ENCODE measurements at places on chromosomes 2 and 18.

DNA sequence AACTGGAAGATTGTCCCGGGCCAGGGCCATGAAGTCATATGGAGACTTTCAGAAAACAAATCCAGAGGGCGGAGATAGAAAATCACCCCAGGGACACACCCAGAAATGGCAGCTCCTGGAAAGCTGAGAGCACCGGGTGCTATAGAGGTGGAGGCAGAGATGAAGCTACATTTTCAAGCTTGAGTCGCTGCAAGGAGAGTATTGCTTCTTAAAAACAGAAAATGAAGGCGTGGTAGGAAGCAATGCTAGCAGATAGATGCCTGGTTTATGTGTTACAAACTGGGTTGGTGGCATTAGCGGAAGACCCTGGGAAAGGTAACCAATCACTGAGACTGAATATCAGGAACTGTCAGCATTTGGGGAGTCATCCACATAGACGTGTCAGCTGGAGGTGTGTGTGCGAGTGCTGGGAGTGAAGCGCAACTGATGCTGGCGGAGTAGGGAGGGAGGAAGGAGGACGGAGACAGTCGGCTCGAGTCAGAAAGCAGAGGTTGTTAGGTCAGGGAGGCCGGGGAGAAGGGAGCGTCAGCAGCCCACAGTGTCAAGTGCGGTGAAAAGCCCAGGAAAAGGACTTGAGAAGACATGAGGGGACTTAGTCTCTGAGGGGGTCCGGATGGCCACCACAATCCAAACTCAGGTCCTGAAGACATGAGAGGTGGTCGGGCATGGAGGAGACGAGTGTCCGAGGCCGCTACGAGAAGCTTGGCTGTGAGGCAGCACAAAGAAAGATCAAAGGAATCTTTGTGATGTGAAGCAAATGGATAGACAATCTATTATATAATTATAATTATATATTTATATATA is 45.4 kb downstream of the C18orf63 start:
- DNase-seq: peak; percentile 22

GRCh38 chr2:67135208-67135607 is 261.9 kb upstream of the ETAA1 start:
- DNase-seq: no peak

DNA sequence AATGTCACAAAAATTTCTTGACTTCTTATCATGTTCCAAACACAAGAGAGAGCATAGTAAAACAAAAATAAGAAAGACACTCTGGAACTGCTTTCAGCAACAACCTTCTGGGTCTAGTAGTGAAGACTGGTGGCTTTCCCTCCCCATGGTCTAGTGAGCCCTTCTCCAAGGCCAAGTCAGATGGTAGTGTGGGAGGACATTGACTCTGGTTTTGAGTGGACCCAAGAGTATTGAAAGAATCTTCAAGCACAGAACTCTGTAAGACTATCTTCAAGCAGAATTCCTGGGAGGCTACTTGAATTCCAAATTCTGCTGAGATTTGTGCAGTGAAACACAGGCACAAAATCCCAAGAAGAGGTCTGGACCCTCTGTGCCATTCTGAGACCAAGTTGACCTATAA is 21.1 kb downstream of the ANTXR1 start:
- no peak for DNase-seq

GRCh38 chr2:233422649-233423551 is 68.6 kb downstream of the DGKD start:
- no peak for DNase-seq

GRCh38 chr2:23388294-23388693 is 3.3 kb downstream of the KLHL29 start:
- DNase-seq: no peak

- DNase-seq: no peak
Observed at GRCh38 chr2:151119374-151119773, 142.3 kb downstream of the RBM43 start.

GRCh38 chr18:31101183-31102024 is 817 bp downstream of the DSC2 start:
- peak; percentile 82 for DNase-seq

DNA sequence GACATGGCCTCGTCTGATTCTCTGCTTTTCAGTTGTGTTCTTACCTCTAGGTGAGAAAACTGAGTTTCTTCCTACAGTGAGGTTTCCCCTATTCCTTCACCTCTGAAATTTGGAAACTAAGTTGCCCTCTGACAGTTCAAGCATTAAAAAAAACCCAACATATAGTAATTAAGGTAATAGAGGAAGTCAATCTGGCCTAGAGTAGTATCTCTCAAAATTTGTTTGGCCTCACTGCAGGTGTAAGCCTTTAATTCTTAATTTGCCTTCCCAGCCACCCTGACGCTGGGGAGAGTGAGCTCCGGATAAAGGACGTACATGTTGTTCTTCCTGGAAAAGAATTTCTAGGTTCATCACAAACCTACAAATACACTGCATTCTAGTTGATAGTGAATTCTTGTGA is 1.4 kb downstream of the CAD start:
- no peak for DNase-seq

DNA sequence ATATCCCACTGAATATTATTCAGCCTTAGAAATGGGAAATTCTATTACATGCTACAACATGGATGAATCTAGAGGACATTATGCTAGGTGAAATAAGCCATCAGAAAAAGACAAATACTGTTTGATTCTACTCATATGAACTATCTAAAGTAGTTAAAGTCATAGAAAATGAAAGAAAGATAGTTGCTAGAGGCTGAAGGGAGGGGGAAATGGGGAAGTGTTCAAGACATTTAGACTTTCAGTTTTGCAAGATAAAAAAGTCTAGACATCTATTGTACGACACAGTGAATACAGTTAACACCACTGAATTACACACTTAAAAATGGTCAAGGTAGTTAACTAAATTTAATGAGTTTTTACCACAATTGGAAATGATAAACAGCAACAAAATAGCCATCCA is 835.9 kb upstream of the CHAC2 start:
- no peak for DNase-seq

DNA sequence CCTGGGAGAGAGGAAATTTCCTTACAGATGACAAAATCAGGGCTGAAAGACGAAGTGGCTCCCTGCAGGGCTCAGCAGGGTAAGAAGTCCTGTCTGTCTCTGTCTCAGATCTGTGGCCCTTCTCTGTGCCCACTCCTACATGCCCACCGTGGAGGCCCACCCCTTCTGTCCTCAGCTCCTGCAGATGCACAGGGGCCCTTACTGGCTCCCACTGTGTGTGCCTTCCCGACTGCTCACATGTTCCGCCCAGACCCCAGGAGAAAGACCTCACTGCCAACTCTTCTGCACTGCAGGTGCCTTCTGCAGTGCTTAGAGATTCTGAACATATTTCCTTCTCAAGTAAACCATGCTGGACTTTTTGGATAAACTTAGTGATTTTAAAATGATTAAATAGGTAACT is 1.9 kb upstream of the KCNS3 start:
- DNase-seq: no peak

- no peak for DNase-seq
Observed at GRCh38 chr2:134217924-134218323, 35.9 kb upstream of the MGAT5 start.

DNA sequence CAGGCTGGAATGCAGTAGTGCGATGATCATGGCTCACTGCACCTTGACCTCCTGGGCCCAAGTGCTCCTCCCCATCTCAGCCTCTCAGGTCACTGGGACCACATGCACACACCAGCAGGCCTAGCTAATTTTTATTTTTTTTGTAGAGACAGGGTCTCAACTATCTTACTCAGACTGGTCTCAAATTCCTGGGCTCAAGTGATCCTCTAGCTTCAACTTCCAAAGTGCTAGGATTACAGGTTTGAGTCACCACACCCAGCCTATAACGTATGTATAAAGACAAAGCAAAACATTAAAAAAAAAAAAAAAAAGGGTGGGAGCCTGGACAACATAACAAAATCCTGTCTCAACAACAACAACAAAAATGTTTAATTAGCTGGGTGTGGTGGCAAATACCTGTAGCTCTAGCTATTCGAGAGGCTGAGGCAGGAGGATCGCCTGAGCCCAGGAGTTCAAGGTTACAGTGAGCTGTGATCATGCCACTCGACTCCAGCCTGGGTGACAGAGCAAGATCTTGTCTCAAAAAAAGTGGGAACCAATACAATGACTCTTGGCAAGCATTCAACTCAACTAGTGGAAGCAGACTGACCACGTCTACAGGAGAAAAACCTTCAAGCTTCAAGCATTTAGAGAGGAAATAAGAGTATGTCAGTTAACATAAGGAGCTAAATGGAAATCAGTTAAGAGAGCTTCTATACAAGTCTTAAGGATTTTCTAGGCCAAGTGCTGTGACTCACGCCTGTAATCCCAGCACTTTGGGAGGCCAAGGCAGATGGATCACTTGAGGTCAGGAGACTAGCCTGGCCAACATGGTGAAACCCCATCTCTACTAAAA is 2.6 kb downstream of the GTF3C2 start:
- no peak for DNase-seq

- DNase-seq: no peak
Observed at GRCh38 chr2:127052771-127053691, 53.9 kb downstream of the BIN1 start.

DNA sequence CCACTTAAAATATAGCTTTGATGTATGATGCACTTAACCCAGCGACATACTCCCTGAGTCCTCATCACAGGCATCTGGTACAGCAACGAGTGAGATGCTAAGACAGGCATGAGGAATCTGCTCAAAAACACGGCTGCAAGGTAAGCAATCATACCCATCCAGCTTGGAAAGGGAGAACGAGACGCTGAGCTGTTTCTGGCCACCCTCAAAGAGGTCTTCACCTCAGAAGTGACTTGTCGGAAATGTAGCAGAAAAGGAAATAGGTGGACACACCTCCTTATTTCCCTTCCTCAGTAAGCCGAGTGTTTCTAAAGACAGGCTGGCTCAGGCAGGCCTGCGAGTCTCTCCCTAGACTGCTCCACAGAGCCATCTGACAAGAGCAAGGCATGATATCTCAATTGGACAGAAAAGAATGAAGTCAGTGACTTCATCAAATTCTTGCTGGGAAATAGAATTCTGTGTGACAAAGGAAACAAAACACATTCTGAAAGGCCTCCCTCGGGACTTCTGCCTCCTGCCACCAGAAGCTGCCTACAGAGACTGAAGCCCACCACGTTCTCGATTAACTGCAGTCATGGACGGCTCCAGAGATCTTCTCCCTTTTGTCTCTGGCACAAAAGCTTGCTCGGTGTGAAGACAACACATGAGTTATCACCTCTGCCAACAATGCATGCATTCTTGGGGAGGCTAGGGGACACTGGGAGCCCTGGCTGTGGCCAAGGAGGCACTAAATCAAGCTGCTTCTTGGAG is 84.3 kb downstream of the UXS1 start:
- DNase-seq: no peak

DNA sequence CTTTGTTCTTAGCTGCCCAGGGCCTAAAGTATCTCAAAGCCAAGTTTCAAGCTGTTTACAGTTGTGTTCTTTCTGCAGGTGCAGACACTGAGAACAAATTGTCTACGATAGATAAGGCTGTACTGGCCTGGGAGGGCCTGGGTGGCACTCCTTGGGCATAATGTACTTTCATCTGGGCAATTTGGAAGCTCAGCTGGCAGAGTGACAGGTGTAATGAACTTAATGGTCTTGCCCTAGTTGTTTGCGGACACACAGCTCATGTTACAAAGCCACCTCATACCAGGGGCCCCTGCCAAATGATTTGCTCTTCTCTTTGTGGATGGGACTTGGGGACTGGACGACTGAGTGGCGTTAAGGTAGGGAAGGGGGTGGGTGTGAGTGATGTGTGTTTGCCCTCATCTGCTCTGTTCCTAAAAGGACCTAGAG is 4.3 kb downstream of the LDLRAD4 start:
- DNase-seq: no peak

- DNase-seq: no peak
Observed at GRCh38 chr2:83378921-83379320, 1080.2 kb downstream of the SUCLG1 start.

DNA sequence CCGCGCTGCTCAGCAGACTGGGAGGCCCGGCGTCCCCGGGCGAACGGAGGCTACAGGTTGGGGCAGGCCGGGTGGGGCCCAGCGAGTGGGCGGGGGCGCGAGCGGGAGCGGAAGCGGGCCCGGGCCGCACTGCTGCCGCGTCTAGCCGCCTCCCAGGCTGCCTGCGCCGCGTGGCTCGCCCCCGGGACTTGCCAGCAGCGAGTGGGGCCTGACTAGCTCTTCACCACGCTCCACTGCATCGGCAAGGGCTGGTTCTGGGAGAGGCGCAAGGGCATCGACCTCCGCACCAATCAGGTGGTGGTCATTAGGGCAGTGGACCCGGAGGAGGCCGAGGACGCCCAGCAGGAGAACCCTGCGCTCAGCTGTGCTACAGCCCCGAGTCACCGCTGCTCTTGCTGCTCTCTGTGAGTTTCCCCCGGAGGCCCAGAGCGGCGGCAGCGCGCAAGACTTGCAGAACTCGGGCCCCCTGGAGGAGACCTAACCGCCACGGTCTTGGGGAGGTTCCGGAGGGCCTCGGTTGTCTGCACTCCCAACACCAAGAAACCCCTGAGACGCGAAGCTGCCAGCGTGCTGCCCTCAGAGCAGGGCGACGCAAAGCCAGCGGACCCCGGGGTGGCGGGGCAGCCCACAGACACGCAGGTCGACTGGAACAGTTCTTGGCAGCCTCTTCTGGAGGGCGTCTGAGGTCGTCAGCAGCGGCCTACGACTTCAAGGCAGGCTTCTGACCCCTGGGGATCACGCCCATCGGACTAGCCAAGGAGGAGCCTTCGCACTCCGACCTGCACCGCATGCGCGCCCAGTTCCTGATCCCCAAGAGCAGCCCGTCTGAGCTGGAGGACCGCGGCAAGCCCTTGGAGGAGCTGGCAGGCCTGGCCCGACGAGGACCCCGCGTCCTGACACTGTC is 27.2 kb upstream of the PTPN2 start:
- peak; percentile 72 for DNase-seq

DNA sequence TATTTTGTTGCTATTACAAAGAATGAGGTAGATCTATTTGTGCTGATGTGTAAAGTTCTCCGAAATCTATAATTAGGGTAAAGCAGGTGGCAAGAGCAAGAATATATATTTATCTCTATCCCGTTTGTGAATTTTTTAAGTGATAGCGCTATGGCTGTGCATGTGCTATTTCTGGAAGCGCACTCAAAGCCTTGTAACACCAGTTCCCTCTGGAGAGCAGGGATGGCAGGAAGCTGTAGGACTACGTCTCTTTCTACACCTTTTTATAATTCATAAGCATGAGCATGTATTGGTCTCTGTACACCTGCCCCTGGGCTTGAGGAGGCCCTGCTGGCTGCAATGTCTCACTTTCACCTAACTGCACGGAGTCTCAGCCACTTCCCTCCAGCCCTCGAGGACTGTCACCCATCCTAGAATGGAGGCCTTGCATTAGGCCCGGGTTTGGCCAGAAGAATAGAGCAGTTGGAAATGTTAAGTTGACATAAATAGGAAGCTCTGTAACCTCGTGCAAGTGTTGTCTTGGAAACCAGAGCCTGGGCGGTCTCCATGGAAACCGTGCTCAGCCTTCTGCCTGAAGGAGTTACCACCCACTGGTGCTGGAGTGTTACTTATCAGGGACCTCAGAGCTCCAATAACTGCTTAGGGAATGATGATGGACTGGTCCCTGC is 20.9 kb downstream of the ITM2C start:
- peak; percentile 75 for DNase-seq

- DNase-seq: no peak
Observed at GRCh38 chr2:191650896-191651773, 26.8 kb upstream of the NABP1 start.

- DNase-seq: no peak
Observed at GRCh38 chr2:41936771-41937463, 110.9 kb upstream of the PKDCC start.

- no peak for DNase-seq
Observed at GRCh38 chr18:64083916-64084315, 65.0 kb downstream of the LINC00305 start.

Data from GM23338 (cell line).